ENCODE measurements at places on chromosomes 11 and 22.

DNA sequence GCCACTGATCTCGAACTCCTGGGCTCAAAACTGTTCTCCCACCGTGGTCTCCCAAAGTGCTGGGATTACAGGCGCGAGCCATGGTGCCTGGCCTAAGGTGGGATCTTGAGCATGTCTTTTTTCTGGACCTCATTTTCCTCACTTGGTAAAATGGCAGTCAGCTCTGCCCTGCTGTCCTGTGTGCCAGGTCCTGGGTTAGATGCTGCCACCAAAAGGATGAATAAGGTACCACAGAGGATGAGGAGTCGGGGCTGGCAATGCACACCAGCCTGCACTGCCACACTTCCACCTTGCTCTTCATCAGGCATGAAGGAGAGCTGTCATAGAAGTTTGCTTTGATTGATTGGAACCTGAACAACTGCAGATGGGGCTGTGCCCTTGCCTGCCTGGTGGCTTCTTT, 32.3 kb downstream of the ACO2 start:
- no peak for DNase-seq

DNA sequence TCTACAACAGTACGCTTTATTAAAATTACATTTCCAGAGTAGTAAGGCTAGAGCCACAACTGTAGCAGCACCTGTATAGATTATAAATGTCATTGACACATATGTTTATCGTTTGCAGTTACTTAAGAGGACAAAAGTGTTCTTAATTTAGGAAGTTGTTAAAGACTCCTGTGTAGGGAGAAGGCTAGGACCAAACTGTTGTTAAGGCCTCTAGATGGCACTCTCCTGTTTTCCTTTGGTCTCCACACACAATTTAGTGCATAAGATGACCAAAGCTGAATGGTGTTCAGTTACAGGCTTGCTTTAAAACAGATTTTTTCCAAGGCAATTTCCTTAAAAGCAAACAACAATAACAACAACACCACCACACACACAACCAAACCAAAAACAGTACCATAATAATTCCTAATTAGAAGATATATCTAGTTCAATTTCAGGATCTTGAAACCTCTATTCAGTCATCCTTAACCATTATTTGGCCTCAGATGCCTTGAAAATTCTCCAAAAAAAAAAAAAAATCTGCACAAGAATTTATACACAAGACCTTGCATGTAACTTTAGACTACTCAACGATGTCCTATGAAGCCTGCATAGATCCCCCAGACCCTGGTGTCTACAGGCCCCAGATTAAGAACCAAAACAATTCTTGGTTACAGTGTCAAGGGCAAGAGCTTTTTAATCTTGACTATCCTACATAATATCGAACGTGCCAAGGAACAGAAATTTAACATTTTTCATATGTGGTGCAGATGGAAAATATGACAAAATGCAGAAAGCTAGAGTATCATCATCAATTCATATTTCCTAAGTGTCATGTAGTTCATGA, 42.6 kb upstream of the APOA1 start:
- DNase-seq: peak; percentile 70

DNA sequence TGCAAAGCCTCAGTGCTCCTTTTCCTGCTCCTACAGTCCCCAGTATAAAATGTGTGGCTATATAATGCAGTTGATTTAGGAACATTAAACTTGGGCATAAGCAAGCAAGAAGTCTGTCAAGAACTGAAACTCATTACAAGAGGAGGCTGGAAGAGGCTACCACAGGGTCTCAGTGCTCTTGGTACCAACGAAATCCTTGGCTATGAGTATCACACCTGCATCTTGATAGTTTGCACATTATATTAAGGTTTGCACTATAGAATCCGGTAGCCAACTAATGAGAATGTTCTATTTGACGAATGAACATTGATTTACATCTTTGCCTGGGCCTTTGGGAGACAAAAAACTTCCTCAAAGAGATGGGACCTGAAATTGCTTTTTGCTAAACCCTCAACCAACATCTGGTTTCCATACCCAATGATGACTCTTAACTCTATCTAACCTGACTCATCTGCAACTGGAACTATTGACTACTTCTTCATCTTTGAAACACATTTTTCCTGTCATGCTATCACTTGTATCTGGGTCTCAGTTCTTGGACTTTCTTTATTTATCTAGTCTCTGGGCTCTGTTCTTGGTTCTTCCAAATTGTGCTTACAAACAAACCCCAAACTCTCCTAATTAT, 207.2 kb upstream of the CTSC start:
- peak; percentile 63 for DNase-seq

DNA sequence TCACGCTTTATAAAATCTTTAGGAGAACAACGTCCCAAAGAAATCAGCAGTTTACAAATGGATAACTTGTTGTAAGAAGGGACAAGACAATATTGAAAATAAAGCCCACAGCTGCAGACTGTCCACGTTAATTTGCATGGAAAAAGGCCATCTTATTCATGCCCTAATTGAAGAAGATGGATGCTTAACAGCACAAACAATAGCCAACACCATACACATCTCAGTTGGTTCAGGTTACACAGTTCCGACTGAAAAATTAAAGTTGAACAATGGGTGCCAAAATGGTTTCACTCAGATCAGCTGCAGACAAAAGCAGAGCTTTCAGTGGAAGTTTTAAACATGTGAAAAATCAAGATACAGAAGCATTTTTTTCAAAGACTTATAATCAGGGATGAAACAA, 314.2 kb downstream of the RAB38 start:
- no peak for DNase-seq

DNA sequence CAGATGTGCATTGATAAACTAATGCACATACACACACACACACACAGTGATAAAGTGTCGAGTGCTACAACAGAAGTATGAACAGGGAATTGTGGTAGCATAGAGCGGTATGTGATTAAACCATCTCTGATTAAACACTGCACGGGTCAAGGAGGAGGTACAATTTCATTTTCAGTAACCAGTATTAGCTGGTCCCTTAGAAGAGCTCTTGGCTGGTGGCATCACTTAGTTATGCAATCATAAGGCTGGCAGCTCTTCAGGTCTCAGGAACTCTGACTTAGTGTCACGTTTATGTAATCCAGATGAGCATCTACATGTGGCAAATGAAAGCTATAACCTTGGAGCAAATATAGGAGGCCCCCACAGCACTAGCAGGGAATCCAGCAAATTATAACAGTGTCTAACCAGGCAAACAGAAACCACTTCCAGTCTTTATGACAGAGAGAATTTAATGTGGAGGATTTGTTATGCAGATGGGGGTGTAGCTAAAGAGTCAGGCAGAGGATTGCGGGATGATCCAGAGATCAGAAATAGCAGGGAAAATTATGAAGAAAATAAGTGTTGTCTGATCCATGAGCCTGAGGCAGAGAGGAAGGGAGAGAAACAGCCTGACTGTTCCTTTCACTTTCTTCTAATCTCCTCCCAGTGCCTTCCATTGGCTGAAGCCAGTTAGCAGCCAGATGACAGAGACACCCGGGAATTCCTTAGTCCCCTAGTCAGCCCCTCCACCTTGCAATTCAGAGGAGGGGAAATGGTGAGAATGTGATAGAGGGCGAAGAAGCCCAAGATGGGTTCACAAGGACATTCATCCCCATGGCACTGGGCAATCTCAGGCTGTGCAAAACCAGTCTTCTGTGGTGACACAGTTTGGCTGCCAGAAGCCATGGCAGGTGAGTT, 533.1 kb upstream of the TENM4 start:
- peak; percentile 45 for DNase-seq

Measured in fibroblast of skin of abdomen (primary cell).